Natural killer cell (primary cell): ENCODE measurements at places on chromosomes 4 and X. TPM values are rescaled to one million over a fixed set of nuclear protein-coding genes. Genes with fewer than 3 reads are reported as not detected.

Gene TRMT10A
- total RNA-seq: 1.6 TPM

- peak overlapping the region; percentile 29 for H3K4me3 ChIP-seq
- no peaks in the 10 kb centered on the region for H3K36me3 ChIP-seq
- peaks cover 14% of the 10 kb centered on the region for H3K4me1 ChIP-seq
- H3K27ac ChIP-seq: peak overlapping the region; percentile 67
- no peak for DNase-seq
Measured at GRCh38 chr4:148216866-148217814, 225.1 kb downstream of the NR3C2 start.

Gene GPR50
- not detected for total RNA-seq

- H3K27me3 ChIP-seq: no peaks in the 10 kb centered on the region
- DNase-seq: no peak
- peak overlapping the region; percentile 62 for H3K4me3 ChIP-seq
- H3K27ac ChIP-seq: peak overlapping the region; percentile 89
- peaks cover 28% of the 10 kb centered on the region for H3K36me3 ChIP-seq
- H3K4me1 ChIP-seq: peaks cover 90% of the 10 kb centered on the region
Measured at GRCh38 chr4:1199556-1200331, 27.4 kb upstream of the SPON2 start.

GRCh38 chr4:107034091-107034995 lies 1.8 kb downstream of the DKK2 start:
- no peaks in the 10 kb centered on the region for H3K36me3 ChIP-seq
- no peak overlapping the region for H3K4me3 ChIP-seq
- H3K27ac ChIP-seq: no peak overlapping the region
- no peak for DNase-seq
- H3K27me3 ChIP-seq: peaks cover 23% of the 10 kb centered on the region

Gene TRPC3
- 0.34 TPM for total RNA-seq

- H3K4me1 ChIP-seq: no peaks in the 10 kb centered on the region
- peaks cover 2% of the 10 kb centered on the region for H3K27me3 ChIP-seq
- DNase-seq: no peak
- no peak overlapping the region for H3K27ac ChIP-seq
- H3K4me3 ChIP-seq: no peak overlapping the region
Measured at GRCh38 chr4:153322791-153323190, 21.7 kb upstream of the MND1 start.

Gene TMSB4X
- total RNA-seq: 5,049 TPM

DNA sequence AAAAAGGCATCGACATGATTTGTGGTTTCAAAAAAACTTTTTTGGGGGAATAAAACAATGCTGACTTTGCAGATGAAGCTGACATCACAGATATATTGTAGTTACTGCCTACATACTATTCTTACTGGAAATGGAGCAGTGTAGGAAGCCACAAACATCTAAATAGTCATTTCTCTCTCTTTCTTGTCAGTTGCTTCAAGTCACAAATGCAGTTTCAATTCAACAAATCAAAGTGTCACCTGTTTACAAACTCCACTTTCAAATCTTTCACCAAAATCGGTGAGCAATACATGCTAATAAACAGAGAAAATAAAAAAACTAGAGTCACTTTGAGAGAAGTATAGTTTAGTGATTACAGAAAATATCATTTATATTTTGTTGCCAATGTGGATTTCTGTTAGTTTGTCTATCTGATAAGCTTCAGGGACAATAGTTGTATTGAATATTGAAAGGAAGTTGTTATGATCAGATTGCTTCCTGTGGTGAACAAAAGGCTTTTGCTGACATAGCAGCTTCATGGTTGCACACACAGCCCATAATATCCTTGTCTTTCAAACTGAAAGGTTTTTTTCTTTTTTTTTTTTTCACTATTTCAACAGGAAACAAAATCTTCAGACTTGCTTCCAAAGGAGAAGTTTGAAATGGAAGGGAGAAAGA lies 49.7 kb upstream of the PTPN13 start:
- no peaks in the 10 kb centered on the region for H3K27me3 ChIP-seq
- no peaks in the 10 kb centered on the region for H3K4me1 ChIP-seq
- no peak overlapping the region for H3K27ac ChIP-seq
- no peak overlapping the region for H3K4me3 ChIP-seq
- no peak for DNase-seq

Gene NUDT6
- total RNA-seq: 3.0 TPM

Gene UXT
- total RNA-seq: 95.4 TPM

Gene ATP1B4
- not detected for total RNA-seq

Gene STATH
- total RNA-seq: not detected

DNA sequence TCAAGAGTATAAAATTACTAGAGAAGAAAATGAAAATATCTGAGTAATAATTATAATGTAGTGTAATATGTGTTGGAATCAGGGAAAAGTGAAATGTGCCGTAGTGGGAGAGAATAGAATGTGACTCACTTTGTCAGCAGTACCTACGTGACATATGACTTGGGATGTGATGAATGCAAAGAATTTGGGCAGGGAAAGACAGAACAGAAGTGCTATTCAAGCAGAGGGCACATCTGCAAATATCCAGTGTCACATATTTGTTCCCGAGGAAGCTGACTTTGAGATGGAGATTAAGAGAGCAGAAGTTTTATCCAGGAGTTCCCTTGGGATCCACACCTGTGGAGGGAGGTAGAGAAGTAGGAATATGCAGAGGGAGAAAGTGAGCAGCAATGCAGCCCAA lies 69.3 kb upstream of the HS3ST1 start:
- H3K27me3 ChIP-seq: no peaks in the 10 kb centered on the region
- no peak overlapping the region for H3K27ac ChIP-seq
- no peak overlapping the region for H3K4me3 ChIP-seq
- H3K4me1 ChIP-seq: no peaks in the 10 kb centered on the region
- DNase-seq: no peak

GRCh38 chr4:169811476-169811875 lies 53.7 kb upstream of the HPF1 start:
- no peaks in the 10 kb centered on the region for H3K36me3 ChIP-seq
- no peaks in the 10 kb centered on the region for H3K27me3 ChIP-seq
- no peak overlapping the region for H3K4me3 ChIP-seq

- H3K27ac ChIP-seq: no peak overlapping the region
- no peak overlapping the region for H3K4me3 ChIP-seq
- H3K27me3 ChIP-seq: no peaks in the 10 kb centered on the region
- DNase-seq: no peak
- H3K36me3 ChIP-seq: no peaks in the 10 kb centered on the region
Measured at GRCh38 chr4:139808808-139809756, 143.5 kb downstream of the MGST2 start.

DNA sequence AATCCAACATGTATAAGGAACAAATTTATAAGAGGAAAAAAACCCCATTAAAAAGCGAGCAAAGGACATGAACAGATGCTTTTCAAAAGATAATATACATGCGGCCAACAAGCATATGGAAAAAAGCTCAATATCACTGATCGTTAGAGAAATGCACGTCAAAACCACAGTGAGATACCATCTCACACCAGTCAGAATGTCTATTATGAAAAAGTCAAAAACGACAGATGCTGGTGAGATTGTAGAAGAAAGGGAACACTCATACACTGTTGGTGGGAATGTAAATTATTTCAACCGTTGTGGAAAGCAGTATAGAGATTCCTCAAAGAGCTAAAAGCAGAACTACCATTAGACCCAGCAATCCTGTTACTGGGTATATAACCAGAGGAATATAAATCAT lies 465.4 kb downstream of the TMA16 start:
- peaks cover 5% of the 10 kb centered on the region for H3K27me3 ChIP-seq
- H3K36me3 ChIP-seq: no peaks in the 10 kb centered on the region
- H3K27ac ChIP-seq: no peak overlapping the region
- H3K4me3 ChIP-seq: no peak overlapping the region

DNA sequence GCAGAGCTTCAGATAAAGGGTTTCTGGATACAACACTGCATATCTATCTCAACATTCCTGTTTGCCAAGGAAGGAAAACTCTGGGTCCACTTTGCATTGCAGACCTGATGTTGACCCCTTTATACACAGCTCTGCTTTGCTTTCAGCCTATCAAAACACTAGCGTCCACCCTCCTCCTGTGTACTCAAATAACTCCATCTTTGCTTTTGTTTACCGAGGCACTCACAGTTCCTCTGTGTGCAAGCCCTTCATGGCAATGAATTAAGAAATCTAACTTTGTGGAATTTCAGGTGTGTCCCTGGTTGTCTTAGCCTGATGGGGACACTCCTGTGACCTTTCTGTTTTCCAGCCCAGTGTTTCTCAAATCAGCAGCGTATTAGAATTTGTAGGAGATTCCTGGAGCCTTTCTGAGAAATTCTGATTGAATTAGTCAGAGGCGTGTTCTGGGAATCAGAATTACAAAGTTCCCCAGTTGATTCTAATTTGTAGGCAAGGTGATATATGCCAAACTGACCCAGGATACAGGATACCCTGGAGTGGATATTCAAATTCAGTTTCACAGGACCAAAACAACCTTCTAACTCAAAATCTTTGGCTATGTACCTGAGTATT lies 68.6 kb downstream of the DTHD1 start:
- DNase-seq: no peak
- H3K4me1 ChIP-seq: no peaks in the 10 kb centered on the region

- no peaks in the 10 kb centered on the region for H3K4me1 ChIP-seq
- no peaks in the 10 kb centered on the region for H3K36me3 ChIP-seq
- no peak for DNase-seq
- H3K27ac ChIP-seq: no peak overlapping the region
- no peaks in the 10 kb centered on the region for H3K27me3 ChIP-seq
Measured at GRCh38 chr4:166282081-166282770, 409.2 kb downstream of the TLL1 start.

GRCh38 chr4:42819863-42820514 lies 72.5 kb upstream of the GRXCR1 start:
- no peaks in the 10 kb centered on the region for H3K27me3 ChIP-seq
- no peak overlapping the region for H3K4me3 ChIP-seq
- no peaks in the 10 kb centered on the region for H3K4me1 ChIP-seq

DNA sequence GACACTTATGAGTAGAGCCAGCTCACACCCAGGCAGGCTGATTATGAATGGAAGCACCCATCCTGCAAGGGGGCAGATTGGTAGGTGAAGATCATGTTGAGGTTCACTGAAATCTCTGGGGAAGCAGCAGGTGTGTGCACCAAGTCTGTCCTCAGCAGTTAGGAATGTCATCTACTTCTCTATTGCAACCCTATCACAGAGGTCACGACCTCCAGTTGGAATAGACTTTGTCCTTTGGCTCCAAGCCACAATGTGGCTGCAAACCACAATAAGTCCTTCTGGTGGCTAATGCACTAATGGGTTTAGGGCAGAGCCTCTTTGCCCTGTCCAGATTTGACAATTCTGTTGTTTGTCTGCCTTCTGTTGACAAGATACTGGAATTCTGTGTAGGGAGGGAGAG lies 1056.7 kb downstream of the PCDH19 start:
- no peak overlapping the region for H3K4me3 ChIP-seq
- no peaks in the 10 kb centered on the region for H3K36me3 ChIP-seq
- no peaks in the 10 kb centered on the region for H3K27me3 ChIP-seq
- H3K27ac ChIP-seq: no peak overlapping the region

- peak; percentile 49 for DNase-seq
- peak overlapping the region; percentile 12 for H3K4me3 ChIP-seq
- no peaks in the 10 kb centered on the region for H3K27me3 ChIP-seq
- H3K36me3 ChIP-seq: no peaks in the 10 kb centered on the region
- no peaks in the 10 kb centered on the region for H3K4me1 ChIP-seq
- peak overlapping the region; percentile 64 for H3K27ac ChIP-seq
Measured at GRCh38 chr4:185255868-185256267, 46.5 kb downstream of the SNX25 start.

DNA sequence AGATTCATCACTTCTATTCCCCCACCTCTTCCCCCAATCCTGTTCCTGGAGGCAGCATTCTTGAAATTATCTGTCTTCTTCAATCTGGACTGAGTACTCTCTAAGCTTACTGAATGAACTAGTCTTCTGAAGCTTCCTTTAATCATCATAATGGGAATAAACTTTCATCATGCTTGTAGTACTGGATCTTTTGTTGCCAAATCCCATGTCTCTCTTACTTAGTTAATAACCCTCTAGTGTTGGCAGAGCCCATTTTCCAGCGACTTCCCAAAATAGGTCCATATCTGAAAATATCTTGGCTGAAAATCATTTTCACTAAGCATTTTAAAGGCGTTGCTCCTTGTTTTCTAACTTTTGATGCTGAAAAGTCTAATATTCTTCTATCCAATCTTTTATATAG lies 39.6 kb downstream of the RPS6KA3 start:
- peaks cover 2% of the 10 kb centered on the region for H3K4me1 ChIP-seq
- no peaks in the 10 kb centered on the region for H3K27me3 ChIP-seq
- DNase-seq: no peak
- no peak overlapping the region for H3K4me3 ChIP-seq
- H3K27ac ChIP-seq: no peak overlapping the region
- peaks cover 11% of the 10 kb centered on the region for H3K36me3 ChIP-seq

GRCh38 chr4:119313237-119313636 lies 8.7 kb downstream of the FABP2 start:
- H3K27me3 ChIP-seq: peaks cover 3% of the 10 kb centered on the region
- H3K4me1 ChIP-seq: no peaks in the 10 kb centered on the region
- H3K27ac ChIP-seq: no peak overlapping the region
- DNase-seq: no peak

Gene BBS12
- 1.9 TPM for total RNA-seq

GRCh38 chr4:104896660-104897645 lies 249.7 kb upstream of the TET2 start:
- H3K27ac ChIP-seq: peak overlapping the region; percentile 74
- H3K4me3 ChIP-seq: no peak overlapping the region
- peaks cover 16% of the 10 kb centered on the region for H3K4me1 ChIP-seq
- DNase-seq: peak; percentile 33
- H3K36me3 ChIP-seq: no peaks in the 10 kb centered on the region
- H3K27me3 ChIP-seq: no peaks in the 10 kb centered on the region

- no peaks in the 10 kb centered on the region for H3K4me1 ChIP-seq
- H3K36me3 ChIP-seq: no peaks in the 10 kb centered on the region
- H3K27me3 ChIP-seq: no peaks in the 10 kb centered on the region
- no peak overlapping the region for H3K27ac ChIP-seq
- no peak overlapping the region for H3K4me3 ChIP-seq
- no peak for DNase-seq
Measured at GRCh38 chrX:43592597-43592996, 63.5 kb upstream of the MAOA start.

Gene XPNPEP2
- total RNA-seq: 2.6 TPM

GRCh38 chrX:48541140-48541814 lies 1.8 kb downstream of the TBC1D25 start:
- H3K27ac ChIP-seq: peak overlapping the region; percentile 100
- peak; percentile 35 for DNase-seq
- no peaks in the 10 kb centered on the region for H3K27me3 ChIP-seq
- no peak overlapping the region for H3K4me3 ChIP-seq
- H3K36me3 ChIP-seq: peaks cover 13% of the 10 kb centered on the region

Gene GAGE12F
- not detected for total RNA-seq

Gene NUDT10
- not detected for total RNA-seq

- H3K27me3 ChIP-seq: no peaks in the 10 kb centered on the region
- DNase-seq: no peak
- H3K27ac ChIP-seq: no peak overlapping the region
- no peaks in the 10 kb centered on the region for H3K36me3 ChIP-seq
- no peak overlapping the region for H3K4me3 ChIP-seq
- H3K4me1 ChIP-seq: no peaks in the 10 kb centered on the region
Measured at GRCh38 chr4:164931551-164932324, 45.7 kb downstream of the TRIM61 start.
